Activated effector memory CD4-positive, alpha-beta T cell treated with Interleukin-2 at 50 U/mL for 16 hours (primary cell): ENCODE measurements at places on chromosomes 12 and 14.

DNA sequence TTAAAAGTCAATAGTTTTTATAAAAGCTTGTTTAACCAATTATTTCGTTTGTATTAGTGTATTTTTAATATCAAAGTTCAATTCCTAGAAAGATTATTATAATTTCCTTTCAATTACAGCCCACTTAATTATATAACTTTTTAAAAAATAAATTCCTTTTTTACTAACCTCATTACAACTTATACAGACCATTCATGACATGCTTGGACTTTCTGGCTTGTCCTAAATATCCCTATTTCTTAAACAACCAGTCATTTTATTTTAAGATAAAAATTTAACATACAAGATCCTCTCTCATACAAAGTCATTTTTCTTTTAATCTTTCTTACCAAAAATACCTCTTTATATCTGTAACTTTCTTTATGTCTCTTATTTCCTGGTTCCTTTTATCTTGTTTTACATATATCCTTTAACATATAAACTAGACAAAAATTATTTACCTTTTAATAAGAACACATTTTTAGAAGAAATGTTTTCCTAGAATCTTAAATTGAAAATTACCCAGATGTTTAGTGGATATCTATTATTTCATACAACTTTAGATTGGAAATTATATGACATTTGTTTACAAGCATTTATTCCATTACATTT lies 10.4 kb upstream of the TMEM263 start:
- no peak for DNase-seq

DNA sequence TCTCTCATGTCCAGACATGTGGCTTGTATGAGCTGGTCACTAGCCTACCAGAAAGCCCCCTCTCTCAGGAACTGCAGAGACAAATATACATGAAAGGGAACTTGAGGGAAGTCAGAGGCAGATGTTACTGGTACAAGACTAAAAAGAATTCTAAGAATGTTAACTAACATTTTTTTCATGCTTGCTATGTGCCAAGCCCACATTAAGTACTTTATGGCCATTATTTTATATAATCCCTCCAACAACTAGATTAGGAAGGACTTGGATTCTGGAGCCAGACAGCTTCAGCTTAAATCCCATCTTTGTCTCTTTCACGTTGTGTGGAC lies 24.6 kb downstream of the TTC9 start:
- no peak for DNase-seq

DNA sequence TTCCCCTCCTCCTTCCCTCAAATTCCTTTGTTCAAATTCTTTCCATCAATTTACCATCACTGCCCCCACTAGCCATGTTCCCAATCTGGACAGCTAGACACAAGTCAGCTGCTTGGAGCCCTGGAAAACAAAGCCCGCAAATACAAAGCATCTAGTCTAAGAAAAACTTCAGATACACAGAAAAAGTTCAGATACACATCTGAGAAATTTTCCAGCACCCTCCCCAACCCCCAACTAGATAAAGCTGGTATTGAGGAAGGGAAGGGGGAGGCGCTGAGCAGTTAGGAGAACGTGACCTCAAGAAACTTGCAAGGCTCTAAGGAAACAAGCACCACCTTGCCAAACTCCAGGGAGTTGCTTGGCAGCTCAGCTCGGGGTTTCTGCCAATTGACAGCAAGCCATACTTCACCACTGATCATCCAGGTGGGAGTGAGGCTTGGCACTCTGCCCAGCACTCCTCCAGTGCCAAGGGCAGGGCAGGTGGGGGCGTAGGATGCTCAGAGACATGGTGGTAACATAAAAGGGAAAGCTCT lies 5.1 kb upstream of the CNIH1 start:
- no peak for DNase-seq

- no peak for DNase-seq
These were observed 58.4 kb upstream of the DDX11 start for GRCh38 chr12:31015215-31015614.

DNA sequence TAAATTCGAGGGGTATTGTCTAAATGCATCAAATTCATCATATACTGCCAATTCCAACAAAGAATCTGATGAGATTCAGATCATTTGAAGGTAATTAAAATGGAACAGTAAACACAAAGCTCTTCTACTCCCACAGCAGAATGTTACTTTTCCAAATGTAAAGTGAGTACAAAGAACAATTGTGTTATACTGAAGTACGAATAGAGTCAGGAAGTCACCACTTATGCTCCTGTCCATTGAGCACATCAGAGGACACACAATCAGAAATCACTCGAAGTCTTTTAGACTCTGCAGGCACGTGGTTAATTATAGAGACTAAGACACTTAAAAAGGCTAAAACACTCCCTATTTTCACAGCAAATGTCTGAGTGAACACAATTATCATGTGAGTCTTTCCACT lies 388.5 kb upstream of the MIS18BP1 start:
- DNase-seq = no peak

- no peak for DNase-seq
These were observed 1178.0 kb downstream of the VRK1 start for GRCh38 chr14:97975216-97975615.
